ENCODE measurements at places on chromosomes 2 and 18.
A peak's percentile ranks its signal among the peaks of the same experiment; 100 is the strongest.

DNA sequence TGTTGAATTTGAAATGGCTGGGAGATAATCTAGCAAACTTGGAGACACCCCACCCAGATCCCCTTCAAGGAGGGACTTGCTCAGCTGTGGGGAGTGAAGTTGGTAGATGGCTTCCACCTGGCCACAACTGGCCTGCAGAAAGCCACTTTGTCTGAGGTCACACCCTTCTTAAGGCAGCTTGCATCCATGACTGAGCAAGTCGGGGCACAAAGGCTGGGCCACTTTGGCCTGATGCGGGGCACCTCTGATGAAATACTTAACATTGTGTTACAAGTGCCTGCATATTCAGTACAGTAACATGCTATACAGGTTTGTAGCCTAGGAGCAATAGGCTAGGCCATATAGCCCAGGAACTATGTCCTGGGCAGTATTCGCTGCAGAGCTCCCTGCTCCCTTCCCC is 13.4 kb upstream of the RPL37A start:
- DNase-seq: no peak

DNA sequence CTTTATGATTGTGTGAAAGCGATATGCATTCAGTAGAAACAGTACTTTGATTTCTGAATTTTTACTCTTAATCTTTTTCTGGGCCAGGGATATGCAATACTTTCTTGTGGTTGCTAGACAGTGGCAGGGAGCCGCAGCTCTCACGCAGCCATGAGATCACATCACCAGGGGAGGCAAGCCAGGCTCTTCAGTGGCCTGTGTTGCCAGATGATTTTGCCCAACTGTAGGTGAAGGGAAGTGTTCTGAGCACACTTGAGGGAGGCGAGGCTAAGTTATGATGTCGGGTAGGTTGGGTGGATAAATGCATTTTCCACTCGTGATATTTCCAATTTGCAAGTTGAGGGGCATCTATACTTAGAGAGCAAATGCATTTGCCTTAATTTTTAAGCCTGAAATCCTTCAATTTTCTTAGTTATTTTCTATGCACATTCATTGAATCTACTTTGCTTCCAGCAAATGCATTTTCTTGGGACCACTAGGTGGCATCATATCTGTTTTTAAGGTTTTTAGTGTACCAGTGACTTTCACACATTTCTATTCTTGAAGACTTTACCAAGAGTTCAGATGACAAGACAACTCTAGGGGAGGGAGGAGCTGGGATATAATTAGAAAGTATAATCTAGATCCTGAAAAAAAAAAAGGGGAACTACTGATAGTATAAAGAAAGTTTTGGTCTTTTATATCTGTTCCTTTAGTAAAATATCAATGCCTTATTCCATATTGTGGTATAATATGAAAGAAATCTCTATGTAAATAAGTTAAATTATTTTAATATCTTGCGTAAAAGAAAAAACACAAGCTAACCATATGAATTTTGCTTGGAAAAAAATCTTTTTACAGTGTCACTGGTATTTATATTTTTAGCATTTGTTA is 643.3 kb downstream of the SOCS6 start:
- DNase-seq: peak; percentile 27

GRCh38 chr2:24509425-24509824 is 18.4 kb downstream of the NCOA1 start:
- DNase-seq: no peak

DNA sequence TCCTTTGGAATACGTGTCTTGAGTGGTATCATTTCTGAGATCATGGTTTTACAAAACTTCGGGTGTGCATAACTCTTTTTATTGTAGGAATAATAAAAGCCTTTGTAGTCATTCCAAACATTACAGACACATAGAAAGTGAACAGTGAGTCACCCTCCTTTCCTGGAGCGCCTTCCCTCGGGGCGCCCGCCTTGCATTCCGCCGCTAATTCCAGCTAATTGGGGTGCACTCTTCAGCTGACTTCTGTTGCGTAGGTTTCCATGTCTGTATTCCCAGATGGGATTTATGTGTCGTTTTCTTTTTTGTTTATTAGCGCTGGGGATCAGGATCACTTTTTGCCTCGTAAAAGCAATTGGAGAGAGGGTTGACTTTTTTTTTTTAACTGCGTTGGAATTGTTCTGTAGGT is 18.7 kb downstream of the SH3BP4 start:
- no peak for DNase-seq

- DNase-seq: no peak
Measured at GRCh38 chr18:75238100-75238499, 27.5 kb downstream of the TSHZ1 start.

- DNase-seq: no peak
Measured at GRCh38 chr2:201707142-201707541, 8.7 kb upstream of the MPP4 start.

DNA sequence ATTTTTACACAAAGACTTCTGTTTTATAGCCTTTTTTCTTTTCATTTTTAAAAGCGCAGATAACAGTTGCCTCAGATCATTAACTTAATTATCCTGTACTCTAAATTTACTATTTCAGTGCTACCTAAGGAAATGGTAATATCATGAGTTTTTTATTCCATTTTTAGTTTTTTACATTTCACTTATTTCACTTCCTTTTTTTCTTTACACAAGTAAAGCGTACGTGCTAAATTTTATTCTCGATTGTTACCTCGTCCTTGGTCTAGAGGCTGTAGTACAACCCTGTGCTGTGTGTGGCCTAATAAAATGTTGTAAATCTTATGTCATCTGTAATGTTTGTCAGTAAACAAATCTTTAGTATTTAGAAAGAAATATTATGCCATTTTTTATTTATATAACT is 49.2 kb downstream of the CRIM1 start:
- DNase-seq: no peak

DNA sequence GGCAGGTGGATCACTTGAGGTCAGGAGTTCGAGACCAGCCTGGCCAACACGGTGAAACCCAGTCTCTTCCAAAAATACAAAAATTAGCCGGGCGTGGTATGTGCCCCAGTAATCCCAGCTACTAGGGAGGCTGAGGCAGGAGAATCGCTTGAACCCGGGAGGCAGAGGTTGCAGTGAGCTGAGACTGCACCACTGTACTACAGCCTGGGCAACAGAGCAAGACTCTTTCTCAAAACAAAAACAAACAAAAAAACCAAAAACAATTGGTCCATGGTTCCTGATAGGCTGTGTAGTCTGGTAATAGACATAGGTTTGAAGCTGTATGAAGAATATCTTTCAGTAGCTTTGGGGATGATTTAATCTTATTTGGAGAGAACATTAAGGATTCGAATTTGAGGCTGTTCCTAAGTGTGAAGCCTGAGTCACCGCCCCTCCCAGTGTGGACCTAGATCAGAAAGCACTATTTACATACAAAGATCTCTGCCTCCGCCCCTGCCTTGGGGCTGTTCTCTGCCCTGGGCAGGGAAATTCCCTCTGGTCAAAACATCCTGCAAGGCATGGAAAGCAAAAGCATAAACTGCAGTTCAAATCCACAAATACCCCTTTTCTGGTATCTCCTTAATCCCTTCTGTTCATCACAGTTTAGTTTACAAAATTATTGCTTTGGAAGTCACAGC is 52.8 kb upstream of the PMAIP1 start:
- DNase-seq: no peak

- DNase-seq: peak; percentile 52
Measured at GRCh38 chr2:237482485-237482884, 4.6 kb upstream of the MLPH start.

- no peak for DNase-seq
Measured at GRCh38 chr18:50334546-50335152, 40.2 kb upstream of the SKA1 start.

DNA sequence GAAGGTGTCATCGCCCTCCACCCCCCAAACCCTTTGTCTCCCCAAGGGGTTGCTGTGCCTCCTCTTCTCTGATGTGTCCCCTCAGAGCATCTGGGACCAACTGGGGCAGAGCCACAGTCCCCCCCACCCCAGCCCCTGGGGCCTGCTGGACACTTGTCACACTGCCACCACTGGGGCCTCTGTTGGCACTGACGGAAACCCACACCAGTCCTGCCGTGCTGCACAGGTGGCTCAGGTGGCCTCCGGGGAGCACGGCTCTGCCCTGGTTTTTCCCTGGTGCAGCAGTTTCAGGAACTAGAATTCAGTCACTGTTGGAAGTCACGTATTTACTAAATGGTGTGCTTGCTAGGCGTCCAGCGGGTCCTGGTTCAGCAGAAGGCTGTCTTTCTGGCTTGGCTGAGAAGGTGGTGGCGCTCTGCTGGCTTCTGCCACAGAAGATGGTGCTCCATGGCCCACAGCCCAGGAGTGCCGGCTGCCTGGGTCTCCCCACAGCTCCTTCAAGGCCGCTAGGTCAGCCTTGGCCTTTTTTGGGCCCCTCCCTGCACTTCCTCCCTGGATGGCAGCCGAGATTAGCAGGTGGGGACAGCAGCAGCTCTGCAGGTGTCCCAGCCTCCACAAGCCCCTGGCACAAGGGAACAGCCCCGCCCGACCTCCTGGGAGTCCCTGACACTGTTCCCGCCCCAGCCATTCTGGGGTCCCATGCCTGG is 18.6 kb upstream of the KLHL30 start:
- no peak for DNase-seq
